Left colon (tissue), 2 donors: ENCODE measurements at places on chromosomes 2 and 18. TPM values are rescaled to one million over a fixed set of nuclear protein-coding genes. Genes with fewer than 3 reads are reported as not detected.

- DNase-seq = no peak
Measured at GRCh38 chr18:8045160-8045883, 478.2 kb downstream of the PTPRM start.

DNA sequence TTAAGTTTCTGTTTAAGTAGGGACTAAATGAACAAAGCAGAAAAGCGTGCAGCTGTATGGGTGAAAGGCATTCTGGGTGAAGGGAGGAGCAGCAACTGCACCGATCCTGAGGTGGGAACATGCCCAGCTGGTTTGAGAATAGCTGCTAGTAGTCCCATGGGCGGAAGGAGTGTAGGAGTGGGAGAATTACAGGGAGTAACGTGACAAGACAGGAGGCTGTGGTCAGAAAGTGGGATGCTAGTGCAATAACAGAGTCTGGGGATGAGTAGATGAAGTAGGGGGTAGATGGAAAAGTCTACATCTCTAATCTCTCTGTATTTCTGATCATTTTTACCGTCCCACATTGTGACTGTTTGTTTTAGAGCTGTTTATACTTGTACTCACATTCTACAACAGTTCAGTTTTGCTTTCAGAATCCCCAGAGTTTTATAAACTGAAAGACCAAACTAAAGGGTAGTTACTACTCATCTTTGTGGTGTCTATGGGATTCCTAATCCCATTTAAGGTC lies 118.9 kb downstream of the LCLAT1 start:
- DNase-seq = no peak

GRCh38 chr18:10912790-10913545 lies 236.4 kb downstream of the PIEZO2 start:
- no peak for DNase-seq

DNA sequence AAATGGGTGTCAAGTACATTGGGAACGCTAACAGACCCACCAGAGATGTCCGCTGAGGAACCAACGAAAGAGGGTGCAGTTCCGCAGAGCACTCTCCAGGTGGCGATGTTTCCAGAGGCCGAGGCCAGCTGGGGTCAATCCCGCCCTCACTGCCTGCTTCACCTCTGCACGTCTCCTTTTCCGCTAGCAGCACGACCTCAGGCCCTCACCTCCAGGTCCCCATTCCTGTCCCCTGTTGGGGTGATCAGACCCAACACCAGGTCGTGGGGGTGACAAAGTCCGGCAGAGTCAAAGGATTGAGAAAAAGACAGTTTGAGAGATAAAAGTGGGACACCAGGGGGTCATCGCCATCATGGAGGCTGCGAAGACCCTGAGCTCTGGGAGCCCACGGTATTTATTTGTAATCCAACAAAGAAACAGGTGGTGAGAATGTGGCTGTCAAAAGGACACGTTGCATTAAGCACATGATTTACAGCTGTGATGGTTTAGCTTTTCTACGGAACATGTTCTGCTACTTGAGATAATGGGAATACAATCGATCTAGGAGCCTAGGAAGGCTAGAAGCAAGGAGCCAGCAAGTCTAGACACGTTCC lies 27.3 kb downstream of the ZAP70 start:
- no peak for DNase-seq

DNA sequence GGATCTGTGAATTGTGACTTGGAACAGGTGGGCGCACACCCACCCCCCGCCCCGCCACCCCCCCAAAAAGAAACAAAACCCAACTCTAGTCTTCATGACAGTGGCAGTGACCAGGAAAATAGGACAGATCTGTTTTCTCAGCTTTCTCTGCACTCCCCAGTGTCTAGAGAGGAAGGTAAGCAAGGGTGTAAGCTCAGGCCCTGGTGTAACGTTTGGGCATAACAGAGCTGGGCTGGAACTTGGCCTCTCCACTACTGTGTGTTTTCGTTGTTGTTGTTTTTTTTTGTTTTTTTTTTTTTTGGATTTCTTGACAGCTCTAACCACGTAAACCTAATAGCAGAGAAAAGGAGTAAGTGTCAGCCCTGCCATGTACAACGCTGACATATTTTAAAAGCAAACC lies 1160.8 kb downstream of the DPP10 start:
- no peak for DNase-seq

- no peak for DNase-seq
Measured at GRCh38 chr2:233700028-233700635, 7.4 kb downstream of the UGT1A6 start.

- DNase-seq = no peak
Measured at GRCh38 chr2:172436889-172437288, 9.5 kb downstream of the ITGA6 start.

TGIF1 gene
- total RNA-seq = 59.3 TPM

SERPINB4 gene
- not detected for total RNA-seq

EVX2 gene
- total RNA-seq = not detected

ATP6V1B1 gene
- not detected for total RNA-seq

SLC4A5 gene
- 2.2 TPM for total RNA-seq

GRHL1 gene
- 2.3 TPM for total RNA-seq

CHRND gene
- not detected for total RNA-seq

PLEK gene
- total RNA-seq = 2.6 TPM
